Thoracic aorta (tissue), 2 donors: ENCODE measurements at places on chromosomes 16 and 17. TPM values are rescaled to one million over a fixed set of nuclear protein-coding genes. Genes with fewer than 3 reads are reported as not detected.

Gene ASPHD1
- 0.27 TPM for total RNA-seq

Gene SMIM22
- total RNA-seq, result not detected

Gene ORAI3
- 19.0 TPM for total RNA-seq

Gene KRTAP4-1
- total RNA-seq, result not detected

Gene PRDM7
- total RNA-seq, result not detected

Gene SIRT7
- total RNA-seq, result 41.3 TPM

Gene FOXL1
- 52.8 TPM for total RNA-seq

Gene TNS4
- 0.14 TPM for total RNA-seq

Gene GINS2
- 0.28 TPM for total RNA-seq

Gene SOCS7
- 14.3 TPM for total RNA-seq

Gene SDR42E1
- 0.56 TPM for total RNA-seq

Gene PNMT
- total RNA-seq, result 22.9 TPM

Gene SMTNL2
- 2.6 TPM for total RNA-seq

Gene NPIPB6
- total RNA-seq, result 8.2 TPM
